Muscle of arm (tissue), 14 donors: ENCODE measurements at places on chromosomes 5 and 9. TPM values are rescaled to one million over a fixed set of nuclear protein-coding genes. Genes with fewer than 3 reads are reported as not detected.

Gene LHFPL2
- 57.5 TPM for polyA plus RNA-seq

Gene PCDHGA1
- 0.49 TPM for polyA plus RNA-seq

Gene TPPP
- 4.1 TPM for polyA plus RNA-seq

Gene TTC23L
- 0.13 TPM for polyA plus RNA-seq

Gene CNTFR
- polyA plus RNA-seq = 57.2 TPM
